Psoas muscle (tissue), 8 donors: ENCODE measurements at places on chromosomes 2 and 18. TPM values are rescaled to one million over a fixed set of nuclear protein-coding genes. Genes with fewer than 3 reads are reported as not detected.
A peak's percentile ranks its signal among the peaks of the same experiment; 100 is the strongest.

HOXD11 gene
- polyA plus RNA-seq = not detected

SIX3 gene
- polyA plus RNA-seq = 0.01 TPM

ST8SIA5 gene
- 3.1 TPM for polyA plus RNA-seq

AMER3 gene
- not detected for polyA plus RNA-seq

ALK gene
- polyA plus RNA-seq = not detected

DNA sequence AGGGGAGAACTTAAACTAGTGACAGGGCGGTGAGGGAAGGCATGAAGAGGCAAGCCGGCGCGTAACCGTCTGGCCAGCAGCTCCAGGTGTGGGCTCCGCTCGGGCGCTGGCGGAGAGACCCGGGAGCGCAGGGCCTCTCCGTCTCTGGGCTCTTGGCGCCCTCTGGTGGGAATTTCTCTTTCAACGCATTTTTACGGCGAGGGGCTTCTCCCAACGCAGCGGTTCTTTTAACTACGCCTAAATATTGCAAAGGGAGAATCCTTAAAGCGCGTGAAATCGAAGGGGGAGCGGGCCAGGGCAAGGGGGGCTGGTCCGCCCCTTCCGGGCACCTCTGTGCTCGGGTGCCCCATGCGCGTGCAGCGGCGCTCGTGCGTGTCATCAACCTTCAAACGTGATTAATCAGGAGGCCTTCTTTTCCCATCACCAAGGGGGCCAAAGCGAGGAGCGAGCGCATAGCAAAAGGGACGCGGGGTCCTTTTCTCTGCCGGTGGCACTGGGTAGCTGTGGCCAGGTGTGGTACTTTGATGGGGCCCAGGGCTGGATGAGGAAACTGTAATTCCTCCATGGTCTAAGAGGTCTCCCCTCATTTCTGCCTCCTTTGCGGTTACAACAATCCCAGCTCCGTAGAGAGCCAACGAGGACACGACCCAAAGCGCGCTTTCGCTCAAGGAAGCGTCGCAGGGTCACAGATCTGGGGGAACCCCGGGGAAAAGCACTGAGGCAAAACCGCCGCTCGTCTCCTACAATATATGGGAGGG is 762 bp upstream of the GAD1 start:
- peak; percentile 51 for DNase-seq

DNA sequence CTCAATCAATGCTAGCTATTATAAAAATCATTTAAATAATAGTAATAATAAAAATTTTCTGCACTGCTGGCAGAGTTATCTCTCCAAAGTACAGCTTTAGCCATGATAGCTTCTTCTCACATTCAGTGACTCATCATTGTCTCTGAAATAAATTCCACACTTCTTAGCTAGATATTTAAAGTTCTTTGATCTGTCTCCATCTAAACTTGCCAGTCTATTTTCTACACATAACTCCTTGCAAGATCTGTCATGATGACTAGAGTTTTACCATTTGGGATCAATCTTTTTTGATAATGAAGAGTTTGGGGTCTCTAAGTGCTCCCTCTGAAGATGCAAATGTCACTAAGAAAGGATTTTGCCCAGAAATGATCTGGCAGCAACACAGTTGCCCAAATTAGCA is 155.4 kb upstream of the LHCGR start:
- DNase-seq = no peak

DNA sequence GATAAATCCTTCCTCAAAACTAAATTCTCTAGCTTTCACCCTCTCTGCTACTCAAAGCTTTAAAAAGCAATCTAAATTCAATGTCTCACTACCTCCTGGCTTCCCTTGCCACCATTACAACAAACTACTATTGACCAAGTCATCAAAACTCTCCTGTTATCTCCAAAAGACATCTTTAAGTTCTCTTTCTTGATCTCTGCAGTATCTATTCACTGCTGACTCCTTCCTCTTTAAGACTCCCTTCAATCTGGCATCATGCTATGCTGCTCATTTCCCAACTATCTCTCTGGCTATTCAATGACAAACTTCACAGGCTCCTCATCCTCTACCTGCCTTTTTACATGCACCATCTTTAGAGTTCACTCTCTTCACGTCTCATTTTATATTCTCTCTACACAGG is 5.9 kb downstream of the PPP3R1 start:
- no peak for DNase-seq

DNA sequence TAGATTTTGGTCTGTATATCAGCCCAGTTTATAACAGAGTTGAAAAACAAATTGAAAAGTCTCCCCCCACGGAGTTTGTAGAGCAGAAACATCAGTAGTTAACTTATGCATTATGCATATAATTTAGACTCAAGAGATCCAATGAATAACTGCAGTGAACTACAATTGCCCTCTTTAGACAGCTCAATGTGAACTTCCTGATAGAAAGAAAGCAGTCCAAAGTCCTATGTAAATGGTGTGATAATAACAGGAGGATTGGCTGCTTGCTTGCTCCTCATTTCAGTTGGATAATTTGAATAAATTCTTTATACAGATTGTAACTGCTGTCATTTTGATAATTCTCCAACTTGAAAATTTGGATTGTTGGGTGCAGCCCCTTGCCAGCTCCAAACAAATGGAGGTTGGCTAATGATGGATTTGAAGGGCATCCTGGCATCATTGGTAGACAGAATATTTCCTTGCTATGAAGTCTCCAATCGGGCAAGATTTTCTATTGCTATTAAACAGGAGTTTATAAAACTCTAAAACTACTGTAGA is 297.1 kb downstream of the ASXL3 start:
- DNase-seq = no peak

GRCh38 chr2:12284037-12284436 is 432.7 kb upstream of the TRIB2 start:
- no peak for DNase-seq

DNA sequence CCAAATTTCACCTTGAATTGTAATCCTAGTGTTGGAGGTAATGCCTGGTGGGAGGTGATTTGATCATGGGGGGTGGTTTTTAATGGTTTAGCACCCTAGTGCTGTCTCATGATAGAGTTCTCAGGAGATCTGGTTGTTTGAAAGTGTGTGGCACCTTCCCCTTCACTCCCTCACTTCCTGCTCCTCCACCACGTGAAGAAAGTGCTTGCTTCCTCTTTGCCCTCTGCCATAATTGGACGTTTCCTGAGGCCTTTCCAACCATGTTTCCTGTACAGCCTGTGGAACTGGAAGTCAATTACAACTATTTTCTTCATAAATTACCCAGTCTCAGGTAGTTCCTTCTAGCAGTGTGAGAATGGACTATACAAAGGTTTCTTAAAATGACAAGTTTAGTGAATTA is 251.8 kb upstream of the NETO1 start:
- no peak for DNase-seq

GRCh38 chr2:171348056-171348455 is 85.7 kb downstream of the METTL8 start:
- no peak for DNase-seq

DNA sequence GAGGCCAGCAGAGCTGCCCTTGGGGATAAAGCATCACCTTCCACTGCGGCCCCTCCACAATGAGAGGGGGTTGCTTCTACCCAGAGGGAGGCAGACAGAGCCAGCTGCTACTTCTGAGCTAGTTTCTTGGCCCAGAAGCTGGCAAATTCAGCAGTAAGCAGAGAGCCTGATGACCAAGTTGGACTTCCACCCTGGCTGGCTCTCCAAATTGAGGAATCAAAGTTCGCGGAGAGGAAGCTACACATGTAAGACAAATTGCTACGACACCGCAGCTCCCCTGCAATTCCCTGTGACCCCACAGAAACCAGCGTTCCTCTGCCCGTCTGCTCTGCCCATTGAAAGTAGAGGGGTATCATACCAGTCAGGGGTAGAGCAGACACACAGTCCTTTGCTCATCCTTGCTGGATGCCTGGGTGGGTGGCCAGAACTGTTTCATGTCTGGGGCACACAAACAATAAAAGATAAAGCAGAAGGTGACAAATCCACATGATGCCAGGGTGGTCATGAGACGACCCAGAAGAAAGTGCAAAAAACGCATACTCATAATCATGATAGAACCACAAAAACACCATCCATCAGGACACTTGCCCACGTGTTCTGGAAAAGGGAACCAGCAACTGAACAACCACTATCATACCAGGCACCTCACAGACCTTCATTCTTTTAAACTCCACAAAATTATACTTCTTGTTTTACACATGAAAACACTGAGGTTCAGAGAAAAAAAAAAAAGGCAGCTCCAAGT is 5.4 kb downstream of the TFCP2L1 start:
- DNase-seq = no peak

DNA sequence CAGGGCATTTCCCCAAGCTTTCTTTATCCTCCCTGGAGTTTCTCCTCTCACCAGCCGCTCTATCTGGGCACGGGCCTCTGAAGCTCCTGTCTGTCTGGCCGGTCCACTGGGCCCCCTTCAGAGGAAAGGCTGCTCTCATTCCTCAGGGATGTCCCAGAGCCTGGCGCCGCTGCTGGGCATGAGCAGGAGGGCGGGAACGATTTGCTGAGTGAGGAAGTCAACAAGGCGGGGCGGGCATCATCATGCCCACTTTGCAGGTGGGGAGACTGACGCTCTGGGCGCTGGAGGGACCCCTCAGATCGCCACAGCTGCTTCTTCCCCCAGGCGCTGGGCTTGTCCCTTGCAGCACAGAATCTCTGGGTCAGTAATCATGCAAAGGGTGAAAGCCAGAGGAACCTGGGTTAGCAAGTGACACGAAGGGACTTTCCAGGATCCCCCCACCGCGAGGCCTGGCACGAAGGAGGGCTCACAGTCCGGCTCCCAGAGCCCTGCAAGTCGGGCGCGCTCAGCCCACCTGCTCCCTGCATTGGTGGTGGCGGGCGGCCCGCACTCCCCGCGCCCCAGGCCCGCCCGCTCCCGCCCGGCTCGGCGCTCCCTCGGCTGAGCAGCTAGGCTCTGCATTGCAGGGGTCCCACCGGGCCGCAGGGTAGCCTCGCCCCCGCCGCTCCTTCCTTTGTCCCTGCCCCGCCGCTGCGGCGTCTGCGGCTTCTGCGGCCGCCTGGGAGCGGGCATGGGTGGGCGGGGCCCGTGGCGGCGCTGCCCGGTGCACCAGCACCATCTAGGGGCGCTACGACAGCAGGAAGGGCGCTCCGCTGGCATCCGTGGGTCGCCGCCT is 157.8 kb downstream of the CYRIA start:
- DNase-seq = peak; percentile 41

GRCh38 chr2:71613953-71614925 is 160.9 kb downstream of the DYSF start:
- peak; percentile 7 for DNase-seq

DNA sequence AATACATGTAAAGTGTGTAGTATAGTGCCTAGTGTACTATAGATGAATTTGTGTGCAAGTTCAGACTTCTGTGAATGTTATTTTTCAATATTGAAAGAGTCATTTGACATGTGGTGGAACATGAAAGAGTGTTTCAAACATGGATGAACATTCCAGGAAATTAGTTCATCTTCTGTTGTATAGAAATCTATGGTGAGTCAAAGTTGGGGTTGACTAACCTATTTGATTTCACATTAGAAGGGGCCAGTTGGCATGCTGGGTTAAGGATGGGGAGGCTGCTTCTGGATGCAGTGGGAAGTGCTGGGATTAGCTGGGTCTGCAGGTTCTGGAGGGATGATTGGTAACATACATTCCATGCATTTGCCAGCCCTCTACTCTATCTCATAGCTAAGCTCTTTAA is 50.6 kb downstream of the LYPD6B start:
- no peak for DNase-seq

DNA sequence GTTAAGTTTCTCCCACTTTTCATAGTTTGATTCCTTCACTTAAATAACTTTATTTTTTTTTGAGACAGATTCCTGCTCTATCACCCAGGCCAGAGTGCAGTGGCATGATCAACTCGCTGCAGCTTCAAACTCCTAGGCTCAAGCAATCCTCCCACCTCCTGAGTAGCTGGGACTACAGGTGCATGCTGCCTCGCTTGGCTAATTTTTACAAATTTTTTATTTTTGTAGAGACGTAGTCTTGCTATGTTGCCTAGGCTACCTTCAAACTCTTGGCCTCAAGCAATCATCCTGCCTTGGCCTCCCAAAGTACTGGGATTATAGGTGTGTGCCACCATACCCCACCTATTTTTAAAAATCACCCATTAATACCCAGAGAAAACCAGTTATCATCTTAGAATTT is 14.2 kb upstream of the WIPF1 start:
- DNase-seq = no peak

GRCh38 chr2:88690591-88691338 is 708 bp upstream of the RPIA start:
- DNase-seq = peak; percentile 41

DNA sequence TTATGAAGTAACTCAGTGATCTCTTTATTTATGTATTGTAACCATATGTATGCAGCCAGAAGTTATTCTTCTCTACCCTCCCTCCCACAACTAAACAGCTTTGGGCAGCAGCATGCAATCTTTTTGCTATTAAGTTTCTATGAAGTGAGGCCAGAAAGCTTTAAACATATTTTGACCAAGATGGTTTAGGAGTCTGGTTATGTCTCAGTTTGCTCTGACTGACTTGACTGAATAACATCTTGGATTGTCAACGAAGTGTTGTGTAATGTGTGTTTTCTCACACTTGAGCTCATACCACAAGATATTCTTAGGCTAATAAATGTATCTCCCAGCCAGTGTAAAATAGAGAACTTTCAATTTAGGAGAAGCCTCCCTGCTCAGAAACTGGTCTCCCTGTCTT is 104.3 kb downstream of the TTC27 start:
- DNase-seq = no peak

DNA sequence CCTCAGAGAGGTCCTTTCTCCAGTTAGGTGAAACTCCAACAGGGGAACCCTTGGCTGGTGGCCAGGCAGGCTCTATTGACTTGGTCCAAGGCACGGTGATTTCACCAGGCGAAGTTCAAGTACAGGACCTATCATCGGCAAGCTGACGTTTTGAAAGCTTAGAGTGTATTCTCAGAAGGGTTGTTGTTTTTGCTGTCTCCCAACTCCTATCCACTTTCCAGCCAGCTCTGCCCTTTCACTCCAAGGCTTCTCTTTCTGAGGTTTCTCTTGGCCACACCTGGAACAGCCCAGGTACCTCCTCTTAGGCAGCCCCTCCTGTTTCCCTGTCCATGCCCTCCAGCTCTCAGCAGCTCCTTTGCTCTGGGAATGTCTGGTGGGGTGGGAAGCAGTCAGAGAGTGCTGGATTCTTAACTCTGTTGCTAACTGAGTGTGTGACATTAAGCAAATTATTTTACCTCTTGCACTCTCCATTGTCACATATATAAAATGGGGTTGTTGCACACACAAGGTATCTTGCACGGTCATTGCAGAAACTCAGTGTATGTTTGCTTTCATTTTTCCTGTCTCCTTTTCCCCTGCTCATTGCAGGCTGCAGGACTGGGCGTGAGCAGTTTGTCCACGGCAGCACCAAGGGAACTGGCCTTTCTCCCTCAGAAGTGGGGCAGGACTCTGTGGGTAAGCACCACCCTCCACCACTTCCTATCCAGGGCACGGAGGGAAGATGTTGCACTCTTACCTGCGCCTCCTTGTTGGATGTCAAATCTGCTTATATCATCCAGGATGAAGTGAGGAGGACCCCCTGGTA is 30.2 kb downstream of the CAPN13 start:
- no peak for DNase-seq
